ENCODE measurements at places on chromosomes 16 and 17.

DNA sequence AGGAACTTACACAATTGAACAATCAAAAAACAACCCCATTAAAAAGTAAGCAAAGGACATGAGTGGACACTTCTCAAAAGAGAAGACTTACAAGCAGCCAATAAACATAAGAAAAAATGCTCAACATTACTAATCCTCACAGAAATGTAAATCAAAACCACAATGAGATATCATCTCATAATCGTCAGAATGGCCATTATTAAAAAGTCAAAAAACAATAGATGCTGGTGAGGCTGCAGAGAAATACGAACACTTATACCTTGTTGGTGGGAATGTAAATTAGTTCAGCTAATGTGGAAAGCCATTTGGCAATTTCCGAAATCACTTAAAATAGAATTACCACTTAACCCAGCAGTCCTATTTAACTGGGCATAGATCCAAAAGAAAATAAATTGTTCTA lies 301.9 kb upstream of the KCNJ16 start:
- no peak for DNase-seq

DNA sequence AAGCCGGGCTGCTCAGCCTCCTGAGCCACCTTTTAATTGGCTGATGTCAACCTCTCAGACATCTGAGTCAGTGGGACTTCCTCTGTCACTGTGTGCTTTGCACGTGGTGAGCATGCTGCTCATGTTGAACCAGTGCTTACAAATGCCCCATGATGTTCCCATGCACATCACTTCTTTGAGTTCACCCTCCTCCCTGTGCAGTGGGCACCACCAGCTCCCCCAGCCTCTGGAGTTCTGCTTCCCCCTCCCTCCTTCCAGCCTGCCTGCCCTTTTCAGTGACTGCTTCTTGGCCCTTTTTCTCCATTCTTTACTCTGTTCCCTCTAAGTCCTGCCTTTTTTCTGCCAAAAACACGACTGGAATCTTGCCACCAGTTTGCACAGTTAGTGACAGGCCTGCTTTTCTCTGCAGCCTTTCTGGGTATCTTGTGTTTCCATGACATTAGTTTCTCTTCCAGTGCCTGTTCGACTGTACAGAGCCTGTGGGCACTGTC lies 41.6 kb downstream of the USP10 start:
- DNase-seq, result no peak

DNA sequence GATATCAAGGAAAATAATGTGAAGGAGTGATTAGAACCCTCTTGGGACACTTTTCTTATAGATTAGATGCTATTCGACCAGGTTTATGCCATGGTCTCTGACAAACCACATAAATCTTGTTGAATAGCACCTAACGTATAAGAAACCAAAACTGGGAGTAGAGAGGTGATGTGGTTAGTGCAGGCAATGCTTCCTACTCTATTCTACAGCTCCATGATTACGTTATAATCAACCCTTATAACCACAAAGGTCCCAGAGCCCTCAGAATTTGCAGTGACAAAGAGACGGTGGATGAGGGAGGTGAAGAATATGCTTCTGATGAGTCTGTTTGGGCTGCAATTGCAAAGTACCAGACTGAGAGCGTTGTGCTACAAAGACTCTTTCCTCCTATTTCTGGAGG lies 78.4 kb downstream of the ARHGAP44 start:
- DNase-seq, result no peak

- DNase-seq, result no peak
Observed at GRCh38 chr17:76461765-76462555, 5.4 kb upstream of the AANAT start.

DNA sequence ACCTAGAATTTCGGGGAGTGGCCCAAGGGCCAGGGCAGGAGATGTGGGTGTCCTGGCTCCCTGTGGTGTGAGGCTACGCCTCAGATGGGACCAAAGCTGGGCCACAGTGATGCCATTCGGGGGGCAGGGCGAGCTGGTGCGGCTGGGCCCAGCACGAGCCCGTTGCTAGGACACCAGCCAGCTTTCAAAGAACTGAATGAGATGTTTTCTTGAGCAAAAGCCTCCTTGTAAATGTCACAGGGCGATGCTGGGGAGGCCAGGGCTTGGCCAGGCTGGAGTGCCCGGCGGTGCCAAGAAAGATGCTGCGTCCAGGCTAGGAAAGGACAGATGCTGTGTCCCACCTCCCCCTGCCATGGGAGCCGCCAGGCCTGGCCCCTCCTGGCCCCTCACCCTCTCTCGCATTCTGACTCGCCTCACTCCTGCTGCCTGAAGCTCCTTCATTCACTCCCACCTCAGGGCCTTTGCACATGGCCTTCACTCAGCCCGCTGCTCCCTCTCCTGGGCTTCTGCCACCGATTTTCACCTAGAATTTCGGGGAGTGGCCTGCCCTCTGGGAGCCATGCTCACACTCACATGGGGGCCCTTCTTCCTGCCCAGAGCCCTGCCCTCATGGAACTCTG lies 39.1 kb downstream of the CPNE2 start:
- no peak for DNase-seq

- no peak for DNase-seq
Observed at GRCh38 chr17:20961586-20961985, 81.2 kb downstream of the USP22 start.

- peak; percentile 66 for DNase-seq
Observed at GRCh38 chr17:49227436-49228261, 2.9 kb downstream of the PHOSPHO1 start.

GRCh38 chr17:65228734-65229620 lies 91.8 kb downstream of the RGS9 start:
- no peak for DNase-seq

DNA sequence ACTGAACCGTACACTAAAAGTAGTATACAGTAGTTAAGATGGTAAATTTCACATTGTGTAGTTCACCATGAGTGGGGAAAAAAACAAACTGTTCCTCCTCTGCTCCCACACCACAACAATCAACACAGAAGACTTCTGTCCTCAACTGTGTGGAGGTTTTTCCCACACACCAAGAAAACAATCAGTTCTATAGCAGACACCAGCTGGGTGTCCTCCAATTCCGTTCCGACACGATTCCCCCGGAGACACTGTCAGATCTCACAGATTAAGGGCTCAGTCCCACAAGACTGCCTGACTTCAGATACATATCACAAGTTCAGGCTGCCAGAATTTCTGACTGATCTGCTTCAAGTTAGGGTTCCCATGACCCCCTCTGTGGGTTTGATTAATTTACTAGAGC lies 31.8 kb downstream of the BBS2 start:
- no peak for DNase-seq

DNA sequence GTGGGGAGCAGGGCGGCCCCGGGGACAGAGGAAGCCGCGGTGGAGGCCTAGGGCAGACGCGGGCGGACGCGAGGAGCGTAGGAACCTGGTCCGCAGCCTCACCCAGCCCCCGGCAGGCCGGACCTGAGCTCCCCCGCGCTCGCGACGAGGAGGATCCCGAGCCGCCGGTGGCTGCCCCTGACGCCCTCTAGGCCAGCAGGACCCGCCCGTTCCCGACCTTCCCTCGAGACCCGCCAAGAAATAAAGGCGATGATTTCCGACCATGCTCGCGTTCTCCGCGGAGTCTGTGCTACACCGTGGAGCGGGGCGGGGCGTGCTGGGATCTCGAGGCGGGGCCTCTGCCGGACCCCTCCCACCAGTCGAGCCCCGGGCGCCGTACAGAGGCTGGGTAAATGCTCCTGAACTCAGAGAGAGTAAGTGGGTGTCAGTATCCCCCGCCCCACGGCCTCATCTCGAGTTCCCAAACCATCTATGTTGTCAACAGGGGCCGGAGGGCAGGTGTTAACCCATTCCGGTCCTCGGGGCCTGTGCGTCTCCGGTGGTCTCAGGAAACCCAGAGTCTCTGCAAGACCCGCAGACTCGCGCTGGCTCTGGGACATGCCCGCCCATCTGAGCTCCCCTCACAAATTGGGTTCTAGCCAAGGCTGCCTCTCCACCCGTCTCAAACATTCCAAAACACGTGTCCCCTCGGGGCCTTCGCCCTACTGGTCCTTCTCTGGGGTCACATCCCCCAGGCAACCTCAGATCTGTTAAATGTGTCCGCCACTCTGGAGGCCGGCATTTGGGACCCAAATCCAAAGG lies 13.7 kb downstream of the SYCE1L start:
- peak; percentile 60 for DNase-seq

DNA sequence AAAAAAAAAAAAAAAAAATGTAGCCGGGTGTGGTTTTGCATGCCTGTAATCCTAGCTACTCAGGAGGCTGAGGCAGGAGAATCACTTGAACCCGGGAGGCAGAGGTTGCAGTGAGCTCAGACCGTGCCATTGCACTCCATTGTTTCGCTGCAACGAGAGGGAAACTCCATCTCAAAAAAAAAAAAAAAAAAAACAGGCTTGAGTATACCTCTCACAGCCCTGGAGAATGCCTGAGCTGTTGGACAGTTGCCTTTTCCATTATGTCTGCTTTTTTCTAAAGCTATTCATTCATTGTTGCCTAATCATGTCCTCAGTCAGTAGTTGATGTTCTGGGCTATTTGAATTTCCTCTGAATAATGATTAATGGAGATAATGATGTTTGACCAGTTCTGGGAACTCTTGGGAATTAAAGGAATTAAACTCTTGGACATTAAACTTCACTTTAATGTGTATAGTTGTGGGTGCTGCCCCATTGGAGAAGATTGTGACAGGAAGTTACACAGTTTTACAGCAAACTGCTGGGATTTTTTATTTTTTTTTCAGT lies 11.8 kb downstream of the HMOX2 start:
- DNase-seq, result no peak

GRCh38 chr17:8841844-8842243 lies 25.6 kb downstream of the PIK3R6 start:
- DNase-seq, result no peak

DNA sequence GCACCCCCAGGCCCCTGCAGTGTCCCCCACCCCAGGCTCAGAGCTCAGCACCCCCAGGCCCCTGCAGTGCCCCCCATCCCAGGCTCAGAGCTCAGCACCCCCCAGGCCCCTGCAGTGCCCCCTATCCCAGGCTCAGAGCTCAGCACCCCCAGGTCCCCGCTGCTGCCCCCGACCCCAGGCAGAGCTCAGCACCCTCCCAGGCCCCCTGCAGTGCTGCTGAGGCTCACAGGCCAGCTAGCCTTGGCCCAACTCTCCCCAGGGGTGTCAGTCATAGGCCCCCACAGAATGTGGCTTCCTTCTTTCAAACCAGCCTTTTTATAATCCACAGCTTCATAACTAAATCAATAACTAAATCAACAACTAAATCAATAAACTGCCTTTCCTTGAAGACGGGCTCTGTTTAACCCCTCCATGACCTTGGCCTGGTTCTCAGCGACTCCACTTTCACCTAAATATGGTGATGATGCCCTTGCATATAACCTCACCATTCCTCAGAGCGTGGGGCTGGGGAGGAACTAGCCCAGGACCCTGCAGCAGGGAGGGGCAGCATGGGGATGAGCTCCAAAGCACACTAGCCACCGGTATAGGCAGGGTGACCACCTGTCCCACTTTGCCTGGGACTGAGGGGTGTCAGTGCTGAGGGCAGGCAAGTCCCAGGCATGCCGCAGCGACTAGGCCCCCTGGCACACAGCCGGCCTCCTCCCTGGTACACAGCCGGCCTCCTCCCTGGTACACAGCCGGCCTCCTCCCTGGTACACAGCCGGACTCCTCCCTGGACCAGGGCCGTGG lies 5.0 kb downstream of the NOTUM start:
- DNase-seq, result no peak

DNA sequence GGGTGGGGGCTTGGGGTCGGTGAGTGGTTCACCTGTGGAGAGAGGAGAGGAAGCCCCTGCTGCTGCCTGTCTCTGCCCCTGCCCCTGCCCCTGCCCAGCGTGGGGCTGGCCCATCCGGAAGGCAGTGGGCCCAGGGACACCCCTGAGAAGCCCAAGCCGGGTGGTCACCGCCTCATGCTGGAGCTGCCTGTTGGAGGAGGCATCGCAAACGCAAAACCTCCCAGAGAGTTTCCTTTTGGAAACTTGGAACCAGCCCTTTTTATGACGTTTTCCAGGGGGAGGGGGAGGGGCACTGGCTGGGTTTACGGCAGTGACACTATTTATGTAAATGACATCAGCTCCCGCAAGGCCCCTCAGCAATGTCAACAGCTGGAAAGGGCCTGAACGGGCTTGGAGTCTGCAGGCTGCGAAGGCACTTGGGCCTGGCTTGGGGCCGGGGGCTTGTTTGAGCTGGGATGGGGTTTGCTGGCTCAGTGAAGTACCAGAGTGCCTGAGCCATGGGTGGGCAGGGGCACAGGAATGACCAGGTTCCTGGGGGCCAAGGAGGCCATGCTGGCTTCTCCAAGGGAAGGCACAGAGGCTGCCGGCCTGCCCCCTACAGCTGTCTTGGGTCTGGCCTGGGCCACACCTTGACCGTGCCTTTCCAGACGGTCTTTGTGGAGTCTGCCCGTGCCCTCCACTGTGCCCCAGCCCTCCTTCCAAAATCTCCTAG lies 219.5 kb downstream of the NTN1 start:
- no peak for DNase-seq

- DNase-seq, result no peak
Observed at GRCh38 chr16:77574867-77575624, 140.2 kb upstream of the ADAMTS18 start.

DNA sequence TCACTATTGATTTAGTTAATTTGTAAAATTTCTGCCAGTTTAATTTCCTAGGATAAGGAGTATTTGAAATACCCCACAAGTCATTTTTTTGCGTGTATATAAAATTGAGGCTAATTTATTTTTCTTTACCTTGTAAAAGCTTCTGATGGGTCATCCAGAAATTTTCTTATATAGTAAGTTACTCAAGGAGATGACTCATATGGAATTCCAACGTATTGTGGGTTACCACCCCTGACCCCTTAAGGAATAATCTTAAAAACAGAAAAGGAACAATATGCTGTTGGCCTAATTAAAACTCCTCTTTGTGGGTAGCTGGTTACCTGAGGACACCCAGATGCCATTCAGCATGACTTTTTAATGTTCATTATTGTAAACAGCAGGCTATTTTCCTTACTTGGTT lies 13.6 kb downstream of the HEATR6 start:
- no peak for DNase-seq

- DNase-seq, result no peak
Observed at GRCh38 chr17:76238847-76239537, 1.3 kb downstream of the RNF157 start.

- DNase-seq, result no peak
Observed at GRCh38 chr16:25372716-25373115, 115.1 kb upstream of the ZKSCAN2 start.

DNA sequence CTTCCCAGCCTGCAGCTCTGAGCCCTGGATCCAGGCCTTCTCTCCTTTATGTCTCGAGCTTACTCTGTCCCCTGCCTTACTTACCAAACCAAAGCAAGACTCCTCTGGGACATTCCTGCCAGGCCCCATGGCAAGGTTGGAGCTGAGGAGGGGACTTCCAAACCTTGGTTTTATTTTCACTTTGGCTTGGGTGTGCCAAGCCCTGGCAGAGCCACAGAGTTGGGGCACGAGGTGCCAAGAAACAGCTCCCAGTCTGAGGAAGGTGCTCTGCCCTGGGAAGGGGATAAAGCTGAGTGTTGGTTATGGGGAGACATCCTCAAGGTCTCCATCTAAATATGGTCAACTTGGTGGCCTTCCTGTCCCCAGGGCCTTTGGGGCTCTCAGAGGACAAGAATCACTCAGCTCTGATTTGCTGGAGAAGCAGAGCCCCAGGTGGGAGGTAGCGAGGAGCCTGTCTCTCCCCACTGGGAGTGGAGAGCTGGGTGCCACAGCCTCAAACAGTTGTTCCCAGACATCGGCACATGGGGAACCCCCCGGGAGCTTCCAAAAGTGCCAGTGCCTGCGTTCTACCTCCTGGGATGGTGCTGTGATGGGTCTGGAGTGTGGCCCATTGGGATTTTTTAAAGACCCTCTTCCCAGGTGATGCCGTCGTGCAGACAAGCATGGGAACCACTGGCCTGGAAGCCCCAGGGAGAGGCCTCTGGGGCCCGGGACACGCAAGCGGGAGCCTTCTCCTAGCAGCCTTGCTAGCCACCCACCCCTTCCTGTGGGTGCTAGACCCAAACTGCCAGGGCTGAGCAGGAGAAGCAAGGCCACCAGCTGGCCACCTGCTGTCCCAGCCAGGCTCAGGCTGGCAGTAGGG lies 10.3 kb downstream of the NLRC5 start:
- DNase-seq, result peak; percentile 35
